Activated T-helper 9 cell treated with anti-CD3 and anti-CD28 coated beads, Interleukin-2, amount 50 U/mL, for 16 hours (primary cell): ENCODE measurements at places on chromosomes 1 and 21.

DNA sequence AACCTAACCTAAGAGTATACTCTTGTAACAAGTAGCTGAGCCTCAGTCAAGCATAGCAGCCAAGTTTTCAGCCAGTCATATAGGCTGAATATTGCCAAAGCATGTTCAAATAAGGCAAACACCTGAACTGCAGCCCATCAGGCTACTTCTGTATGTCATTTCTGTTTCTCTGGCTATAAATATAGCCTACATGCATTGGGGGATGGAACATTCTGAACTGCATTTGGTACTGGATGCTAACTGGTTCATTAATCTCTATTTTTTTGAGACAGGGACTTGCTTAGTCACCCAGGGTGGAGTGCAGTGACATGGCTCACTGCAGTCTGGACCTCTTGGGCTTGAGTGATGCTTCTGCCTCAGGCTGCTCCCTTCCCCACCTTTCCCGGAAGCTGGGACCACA, 37.3 kb downstream of the MAST2 start:
- DNase-seq = no peak

DNA sequence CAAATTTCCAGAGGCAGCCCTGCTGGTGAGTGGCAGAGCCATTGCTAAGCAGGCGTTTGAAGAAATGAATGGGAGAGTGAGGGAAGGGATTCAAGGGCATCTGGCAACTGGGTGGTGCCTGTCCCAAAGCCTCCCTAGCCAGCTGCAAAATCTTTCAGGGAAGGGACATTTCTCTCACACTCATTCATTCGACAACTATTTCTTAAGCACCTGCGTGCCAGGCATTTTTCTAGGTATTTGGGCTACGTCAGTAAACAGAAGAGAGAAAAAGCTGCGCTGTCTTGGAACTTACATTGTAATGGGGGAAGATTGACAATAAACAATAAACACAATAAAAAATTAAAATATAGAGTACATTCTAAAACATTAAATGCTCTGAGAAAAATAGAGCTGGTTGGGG, 301.9 kb upstream of the USP24 start:
- no peak for DNase-seq

GRCh38 chr1:67044631-67045270, 9.2 kb downstream of the SLC35D1 start:
- no peak for DNase-seq

GRCh38 chr1:16018749-16019643, 1.2 kb upstream of the HSPB7 start:
- DNase-seq = no peak

DNA sequence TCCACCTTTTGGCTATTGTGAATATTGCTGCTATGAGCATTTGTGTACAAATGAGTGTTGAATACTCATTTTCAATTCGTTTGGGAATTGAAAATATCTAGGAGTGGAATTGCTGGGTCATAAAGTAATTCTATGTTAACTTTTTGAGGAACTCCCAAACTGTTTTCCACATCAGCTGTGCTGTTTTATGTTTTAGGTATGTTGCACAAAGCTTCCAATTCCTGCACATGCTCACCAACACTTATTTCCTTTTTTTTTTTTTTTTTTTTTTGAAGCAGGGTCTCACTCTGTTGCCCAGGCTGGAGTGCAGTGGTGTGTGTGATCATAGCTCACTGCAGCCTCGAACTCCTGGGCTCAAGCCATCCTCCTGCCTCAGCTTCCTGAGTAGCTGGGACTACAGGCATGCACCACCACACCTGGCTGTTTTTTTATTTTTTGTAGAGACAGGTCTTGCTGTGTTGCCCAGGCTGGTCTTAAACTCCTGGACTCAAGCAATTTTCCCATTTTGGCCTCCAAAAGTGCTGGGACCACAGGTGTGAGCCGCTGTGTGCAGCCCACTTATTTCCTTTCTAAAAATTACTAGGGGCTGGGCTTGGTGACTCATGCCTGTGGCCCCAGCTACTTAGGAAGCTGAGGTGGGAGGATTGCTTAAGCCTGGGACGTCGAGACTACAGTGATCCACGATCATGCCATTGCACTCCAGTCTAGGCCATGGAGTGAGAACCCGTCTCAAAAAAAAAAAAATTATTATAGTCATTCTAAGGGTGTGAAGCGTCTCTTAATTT, 33.4 kb downstream of the TMCC2 start:
- DNase-seq = no peak

GRCh38 chr21:25632296-25632695, 6.8 kb upstream of the JAM2 start:
- no peak for DNase-seq

DNA sequence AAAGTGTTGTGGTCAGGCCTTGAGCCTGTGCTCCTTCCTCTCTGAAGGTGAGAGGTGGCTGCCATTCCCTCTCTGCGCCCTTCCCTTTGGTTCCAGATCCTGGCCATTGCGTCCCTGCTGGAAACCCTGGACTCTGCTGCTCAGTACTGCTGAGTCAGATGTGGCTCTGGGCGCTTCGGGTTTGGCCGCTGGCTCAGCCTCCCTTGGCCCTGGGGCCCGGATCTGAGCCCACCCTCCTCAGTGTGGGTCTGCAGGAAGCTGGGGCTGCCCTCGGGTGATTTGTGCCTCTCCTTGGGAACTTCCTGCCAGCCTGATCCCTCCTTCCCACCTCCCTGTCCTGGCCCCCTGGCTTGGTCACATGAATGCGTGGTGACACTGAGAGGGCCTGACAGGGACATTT, 32.2 kb downstream of the QSOX1 start:
- DNase-seq = no peak

GRCh38 chr1:220877377-220878095, 1.7 kb upstream of the HLX start:
- no peak for DNase-seq

GRCh38 chr1:172990598-172991215, 60.0 kb downstream of the TNFSF18 start:
- no peak for DNase-seq

- DNase-seq = no peak
These were observed 5.7 kb downstream of the ZBTB7B start for GRCh38 chr1:155008015-155008941.

DNA sequence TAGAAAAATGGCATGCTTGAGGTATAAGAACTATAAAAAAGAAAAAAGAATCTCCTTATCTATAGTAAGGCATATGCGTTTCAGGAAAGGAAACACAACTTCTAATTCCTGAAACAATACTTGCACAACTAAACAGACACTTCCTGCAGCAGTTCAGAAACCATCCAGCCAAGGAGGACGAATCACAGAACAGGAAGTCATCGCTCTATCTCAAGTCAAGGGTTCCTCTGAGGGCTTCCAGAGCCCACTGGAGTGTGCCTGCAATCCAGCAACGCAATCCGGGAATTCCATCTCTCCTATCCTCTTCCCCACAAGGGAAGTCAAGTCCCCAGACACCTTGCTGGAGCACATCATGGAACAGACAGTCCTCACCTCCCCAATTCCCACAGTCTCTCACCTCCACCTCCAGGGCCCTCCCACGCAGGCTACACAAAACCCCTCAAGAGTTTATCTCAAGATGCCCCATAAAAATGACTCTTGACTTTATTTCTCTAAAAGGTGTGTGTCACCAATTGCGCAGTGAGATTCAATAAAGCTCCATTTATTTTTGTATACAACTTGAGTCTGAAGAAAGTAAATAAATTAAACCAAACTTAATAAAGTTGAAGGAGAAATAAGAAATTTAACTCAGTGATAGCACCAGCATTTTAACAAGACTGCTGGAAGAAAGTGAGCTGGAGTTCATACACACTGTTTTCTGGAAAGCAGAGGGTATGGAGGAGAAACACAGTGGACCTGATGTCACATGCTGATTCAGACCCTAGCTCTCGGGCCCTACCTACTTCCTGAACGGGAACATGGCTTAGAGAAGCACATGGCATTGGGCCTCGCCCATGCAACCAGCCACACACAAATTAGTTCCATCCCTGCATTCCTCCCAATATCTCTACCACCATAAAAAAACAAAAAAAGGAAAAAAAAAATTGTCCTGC, 39.9 kb downstream of the SIPA1L2 start:
- DNase-seq = no peak

GRCh38 chr1:39575191-39576015, 1.2 kb downstream of the PABPC4 start:
- peak; percentile 28 for DNase-seq

- DNase-seq = no peak
These were observed 107.9 kb downstream of the LMO4 start for GRCh38 chr1:87436534-87436933.

- DNase-seq = no peak
These were observed 55.8 kb downstream of the VPS13D start for GRCh38 chr1:12285496-12286143.

DNA sequence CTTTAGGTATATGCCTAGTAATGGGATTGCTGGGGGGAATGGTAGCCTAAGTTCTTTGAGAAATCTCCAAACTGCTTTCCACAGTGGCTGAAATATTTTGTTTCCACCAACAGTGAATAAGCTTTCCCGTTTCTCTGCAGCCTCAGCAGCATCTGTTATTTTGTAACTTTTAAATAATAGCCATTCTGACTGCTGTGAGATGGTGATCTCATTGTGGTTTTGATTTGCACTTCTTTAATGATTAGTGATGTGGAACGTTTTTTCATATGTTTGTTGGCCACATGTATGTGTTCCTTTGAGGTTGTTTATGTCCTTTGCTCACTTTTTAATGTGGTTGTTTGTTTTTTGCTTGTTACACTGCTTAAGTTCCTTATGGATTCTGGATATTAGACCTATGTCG, 237.4 kb downstream of the CENPF start:
- DNase-seq = no peak

DNA sequence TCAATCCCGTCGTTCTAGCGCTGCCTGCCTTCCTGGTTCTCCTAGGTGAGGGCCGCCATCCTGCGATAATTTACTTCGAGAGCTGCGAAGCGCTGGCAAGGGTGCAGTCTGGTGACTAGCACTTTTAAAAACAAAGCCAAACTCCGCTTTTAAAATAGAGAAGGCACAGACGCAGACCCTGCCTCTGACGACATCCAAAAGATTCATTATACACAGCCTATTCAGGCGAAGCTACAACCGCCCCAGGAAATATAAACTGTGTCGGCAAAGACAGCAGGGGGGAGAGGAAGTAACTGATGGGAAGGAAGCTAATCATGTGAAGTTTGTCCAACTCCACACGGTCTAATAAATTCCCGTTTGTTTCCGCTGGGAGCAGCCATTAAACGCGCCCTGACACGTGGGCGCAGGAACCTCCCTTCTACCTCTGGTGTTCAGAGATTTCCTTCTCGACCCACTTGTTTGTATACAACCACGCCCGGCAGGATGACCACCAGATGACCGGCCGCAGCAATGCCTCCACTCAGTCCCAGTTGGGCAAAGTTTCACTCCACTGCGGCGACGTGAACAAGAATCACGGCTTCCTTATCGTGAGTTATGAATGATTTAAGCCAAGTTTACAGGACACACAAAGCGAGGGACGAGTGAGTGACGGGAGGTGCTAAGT, 1.3 kb downstream of the GNG12 start:
- DNase-seq = no peak

DNA sequence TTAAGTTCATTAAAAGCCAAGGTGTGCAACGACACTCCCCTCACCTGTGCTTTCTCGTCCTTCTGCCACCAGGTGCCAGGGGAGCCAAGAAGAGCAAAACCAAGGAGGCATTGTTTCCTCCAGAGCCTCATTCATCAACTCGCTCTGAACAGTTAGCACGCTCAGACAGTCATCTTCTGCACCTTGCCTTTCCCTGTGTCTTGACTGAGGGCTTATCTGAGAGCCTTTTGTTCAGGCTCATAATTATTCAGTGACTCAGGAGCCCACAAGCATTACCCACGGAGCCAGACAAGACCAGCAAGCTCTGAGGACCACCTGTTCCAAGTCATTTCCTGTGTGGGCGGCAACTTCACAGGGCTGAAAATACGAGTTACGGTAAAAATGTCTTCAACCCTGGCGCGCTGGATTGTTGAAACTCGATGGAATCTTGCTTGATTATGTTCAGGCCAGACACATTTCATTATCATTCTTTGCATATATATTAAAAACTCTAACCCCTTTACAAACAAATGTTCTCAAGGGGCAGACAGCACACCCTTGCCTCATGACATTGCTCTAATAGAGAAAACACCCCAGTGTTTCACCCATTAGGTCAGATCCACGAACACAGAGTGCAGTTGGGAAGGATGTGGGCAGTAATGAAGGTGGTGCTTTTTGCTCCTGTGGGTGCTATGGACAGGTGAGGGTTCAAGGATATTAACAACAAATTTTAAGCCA, 89.7 kb upstream of the RUNX1 start:
- DNase-seq = peak; percentile 39

- DNase-seq = no peak
These were observed 62.7 kb downstream of the SYT6 start for GRCh38 chr1:114090738-114091505.

- DNase-seq = no peak
These were observed 10.4 kb downstream of the DLGAP3 start for GRCh38 chr1:34918977-34919561.
